ENCODE measurements at places on chromosomes 3 and 15. TPM values are rescaled to one million over a fixed set of nuclear protein-coding genes. Genes with fewer than 3 reads are reported as not detected.

DNA sequence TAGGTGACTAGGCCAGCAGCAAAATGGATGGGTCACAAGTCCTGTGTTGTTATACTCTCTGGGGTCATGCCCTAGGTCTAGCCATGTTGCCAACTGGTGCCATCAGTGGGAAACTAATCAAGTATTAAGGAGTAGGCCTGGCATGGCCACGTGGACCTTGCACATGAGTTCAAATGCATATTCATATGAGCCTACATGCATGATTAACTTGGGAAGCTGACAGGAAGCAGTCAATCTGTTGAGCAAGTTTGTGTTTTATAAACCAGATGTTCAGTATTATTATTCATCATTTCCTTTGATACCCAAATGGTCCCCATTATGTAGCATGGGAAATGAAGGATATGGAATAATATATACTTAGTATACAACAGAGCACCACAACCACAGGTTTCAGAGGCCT is 95.0 kb downstream of the LRTM1 start:
- DNase-seq: no peak

DNA sequence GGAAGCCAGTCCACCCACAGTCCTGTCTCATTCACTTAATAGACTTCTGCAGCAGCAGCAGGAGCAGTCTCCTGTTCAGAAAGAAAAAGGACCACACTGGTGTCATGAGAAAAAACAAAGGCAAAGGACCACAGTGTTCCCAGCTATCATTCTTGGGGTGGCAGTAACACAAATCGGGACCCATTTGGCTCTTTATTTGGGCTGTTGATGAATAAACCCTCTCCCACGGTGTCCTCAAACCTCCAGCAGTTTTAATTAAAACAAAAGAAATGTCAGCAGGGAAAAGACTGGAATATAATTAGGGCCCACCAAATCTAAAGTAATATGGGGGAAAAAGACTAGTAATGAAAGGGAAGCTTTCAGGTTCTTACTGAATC is 210.5 kb upstream of the SLC2A2 start:
- no peak for DNase-seq

DNA sequence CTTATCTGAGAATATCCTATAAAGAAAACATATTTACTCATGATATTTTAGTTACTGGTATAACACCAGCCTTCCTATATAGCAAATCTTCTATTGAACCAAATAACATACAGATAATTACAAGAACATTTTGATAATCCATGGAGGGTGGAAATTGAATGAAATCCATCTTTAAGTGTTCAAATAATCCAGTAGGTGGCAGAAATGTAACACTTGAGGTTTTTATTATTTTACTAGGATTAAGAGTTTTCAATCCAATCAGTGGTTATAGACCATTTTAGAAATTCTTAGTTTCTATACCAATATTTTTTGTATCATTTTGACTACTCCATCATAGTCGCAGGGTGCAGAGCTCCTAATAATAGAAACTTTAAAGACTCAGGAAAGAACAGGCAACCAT is 101.9 kb upstream of the KCNH8 start:
- DNase-seq: no peak

GRCh38 chr15:95292785-95293450 is 1037.6 kb upstream of the NR2F2 start:
- no peak for DNase-seq

DNA sequence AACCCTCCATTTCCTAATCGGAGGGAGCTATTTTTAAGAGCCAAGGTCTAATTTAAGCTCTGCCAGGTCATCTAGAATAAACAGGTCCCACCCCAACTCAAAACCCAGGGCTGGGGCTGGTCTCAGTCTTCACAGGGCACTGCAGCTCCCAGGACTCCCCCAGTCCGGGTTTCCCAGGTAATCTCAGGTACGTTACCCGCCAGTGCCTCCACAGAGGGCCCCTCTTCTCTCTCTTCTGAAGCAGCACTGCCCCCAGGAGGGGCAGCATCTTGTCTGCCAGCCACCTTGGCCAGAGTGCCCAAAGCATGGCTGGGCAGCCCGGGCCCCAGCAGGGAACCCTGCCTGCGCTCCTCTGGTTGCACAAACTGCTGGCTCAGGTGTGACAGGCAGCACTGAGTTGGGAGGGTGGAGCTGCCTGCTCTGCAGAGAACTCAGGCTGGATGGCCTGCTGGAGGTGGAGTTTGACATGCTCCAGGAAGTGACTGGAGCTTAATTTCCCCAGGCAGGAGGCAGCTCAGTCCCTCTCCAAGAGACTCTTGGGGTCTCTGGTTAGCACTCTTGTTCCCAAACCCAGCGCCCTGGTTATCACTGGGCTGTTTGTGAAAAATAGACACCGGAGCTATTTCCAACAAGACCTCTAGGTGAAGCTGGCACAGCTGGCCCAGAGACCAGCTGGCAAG is at the start of gene PLA2G4F:
Gene PLA2G4F (minus strand): TSS at position 394 of the 680 bp plus-strand sequence. CDS start 87 bp downstream, at position 307.
- DNase-seq: no peak

DNA sequence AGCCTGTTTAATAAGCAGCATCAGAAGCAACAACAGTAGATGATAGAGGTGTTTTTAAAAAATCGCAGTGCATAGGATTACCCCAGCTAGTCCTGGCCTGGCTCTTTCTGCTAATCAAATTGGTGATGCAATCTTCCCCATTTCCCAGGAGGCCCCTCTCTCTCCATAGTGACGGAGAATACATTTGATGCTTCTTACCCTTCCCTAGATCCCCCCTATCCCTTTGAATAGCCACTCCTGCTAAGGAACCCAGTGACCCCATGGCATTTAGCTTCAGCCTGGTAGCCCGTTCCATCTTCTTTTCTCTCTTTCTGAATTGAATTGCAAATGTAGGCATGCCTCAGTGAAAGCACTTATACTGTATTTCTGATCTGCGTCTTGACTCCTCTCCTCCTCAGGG is 223.6 kb upstream of the GAP43 start:
- no peak for DNase-seq

DNA sequence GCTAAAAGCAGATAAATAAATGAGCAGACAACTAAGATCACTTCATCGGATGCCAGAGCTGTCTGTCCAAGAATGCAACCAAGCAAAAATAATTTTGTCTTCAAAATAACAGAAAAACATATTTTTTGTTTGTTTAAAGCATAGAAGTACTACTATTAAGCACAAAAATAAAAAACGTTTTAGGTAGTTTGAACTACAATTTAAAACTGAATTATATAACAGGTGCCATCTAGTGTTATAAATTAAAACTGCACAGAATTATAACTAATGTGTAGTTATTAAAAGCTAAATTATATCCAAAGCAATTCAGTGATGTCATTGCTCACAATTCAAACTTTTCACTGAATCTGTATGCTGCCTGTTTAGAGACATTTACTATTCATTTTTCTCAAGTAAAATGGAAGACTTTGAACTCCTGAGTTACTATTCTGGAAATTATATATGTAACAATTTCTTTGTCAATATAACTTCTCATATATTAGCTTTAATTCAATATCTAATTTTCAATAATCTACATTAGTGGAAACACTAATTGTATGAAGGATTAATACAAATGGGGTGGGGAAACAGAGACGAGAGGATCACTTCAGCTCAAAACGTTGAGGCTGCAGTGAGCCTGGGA is 29.5 kb downstream of the LINS1 start:
- DNase-seq: no peak

- no peak for DNase-seq
Measured at GRCh38 chr15:52798529-52799101, 8.5 kb upstream of the ONECUT1 start.

- no peak for DNase-seq
Measured at GRCh38 chr3:179224584-179224983, 26.3 kb downstream of the KCNMB3 start.

DNA sequence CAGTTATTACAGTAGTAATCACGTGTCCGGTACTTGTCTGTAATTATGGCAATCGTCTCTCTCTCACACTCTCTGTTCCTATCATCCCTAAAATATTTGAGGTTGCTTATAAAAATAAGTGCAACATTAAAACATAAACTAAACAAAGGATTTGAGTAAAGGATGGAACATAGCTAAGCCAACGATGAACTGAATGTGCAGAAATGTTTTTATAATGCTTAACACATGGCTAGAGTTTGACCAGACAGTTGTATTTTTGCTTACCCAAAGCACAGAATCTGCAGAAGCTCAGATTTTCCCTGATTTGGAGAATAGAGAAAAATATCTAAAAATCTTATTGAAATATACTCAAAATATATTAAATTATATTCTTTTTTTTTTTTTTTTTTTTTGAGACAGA is 1030.9 kb downstream of the NAALADL2 start:
- DNase-seq: no peak

DNA sequence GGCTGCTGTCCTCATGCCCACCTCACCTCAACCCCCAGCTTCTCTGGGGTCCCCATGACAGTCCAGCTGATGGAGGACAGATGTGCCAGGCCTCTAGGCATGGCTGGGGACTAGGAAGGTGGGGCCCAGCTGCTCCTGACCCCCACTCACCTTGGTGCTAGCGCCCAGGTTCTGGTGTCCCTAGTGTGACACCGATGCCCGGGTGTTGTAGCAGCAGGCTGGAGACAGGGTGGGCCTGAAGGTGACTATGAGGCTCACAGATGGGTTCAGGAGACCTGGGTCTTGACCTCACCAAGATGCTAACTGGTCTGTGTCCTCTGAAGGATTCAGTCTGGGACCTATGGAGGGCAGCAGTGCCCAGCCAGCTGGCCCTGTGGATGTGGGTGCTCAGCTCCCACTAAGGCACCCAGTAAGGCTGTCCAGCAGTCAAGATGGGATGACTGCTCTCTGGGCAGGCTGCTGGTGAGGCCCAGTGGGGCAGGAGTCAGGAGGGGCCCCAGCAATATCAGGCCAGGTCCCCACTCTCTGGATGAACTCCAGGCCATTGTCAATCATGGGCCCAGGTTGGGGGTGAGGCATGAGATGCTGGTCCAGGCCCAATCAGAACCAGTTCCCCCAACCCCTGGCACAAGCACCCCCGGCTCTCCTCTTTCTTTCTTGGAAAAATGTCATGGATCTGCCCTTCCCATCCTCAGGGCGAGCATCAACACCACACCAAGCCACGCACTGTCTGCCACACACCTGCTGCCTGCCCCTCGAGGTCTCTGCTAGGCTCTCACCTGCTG is 33.0 kb downstream of the ALDH1L1 start:
- no peak for DNase-seq

DNA sequence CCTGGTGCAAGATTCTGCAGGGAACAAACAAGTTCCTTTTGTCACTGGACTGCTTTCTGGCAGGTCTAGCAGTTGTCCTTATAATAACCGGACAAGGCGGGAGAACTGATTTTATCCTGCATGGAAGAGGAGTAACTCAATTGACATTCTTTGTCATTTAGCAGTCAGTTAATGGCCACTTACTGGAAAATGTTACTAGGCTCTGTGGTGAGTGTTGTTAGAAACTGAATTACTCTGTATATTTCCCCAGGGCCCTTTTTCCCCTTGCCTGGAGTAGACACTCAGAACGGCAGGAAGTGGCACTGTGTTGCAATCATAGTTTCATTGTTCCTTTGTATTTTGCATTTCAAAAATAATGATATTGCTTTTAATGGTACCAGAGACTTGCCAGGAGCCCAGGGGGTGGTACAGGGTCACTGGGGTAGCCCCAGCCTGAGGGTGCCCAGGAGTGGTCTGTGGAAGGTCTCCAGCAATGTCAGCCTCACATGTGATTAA is 318.6 kb upstream of the LRRFIP2 start:
- DNase-seq: no peak

The GMPS gene
- 119 TPM for total RNA-seq

The SERPINI2 gene
- 0.27 TPM for total RNA-seq

The PCOLCE2 gene
- 4.4 TPM for total RNA-seq

The YEATS2 gene
- total RNA-seq: 38.6 TPM

The TICRR gene
- total RNA-seq: 24.8 TPM

The GUCA1C gene
- total RNA-seq: not detected
